Activated T-cell treated with anti-CD3 and anti-CD28 coated beads, Interleukin-2, amount 50 U/mL, for 72 hours (primary cell): ENCODE measurements at places on chromosomes 12 and 14. TPM values are rescaled to one million over a fixed set of nuclear protein-coding genes. Genes with fewer than 3 reads are reported as not detected.

The CPNE6 gene
- total RNA-seq, result 0.14 TPM

The NGB gene
- total RNA-seq, result not detected

The FSCB gene
- total RNA-seq, result not detected

The CYP46A1 gene
- total RNA-seq, result 0.09 TPM

The SLC8A3 gene
- total RNA-seq, result 0.55 TPM

The CALM1 gene
- total RNA-seq, result 489 TPM

The CHST11 gene
- total RNA-seq, result 57.7 TPM

The SLC39A2 gene
- total RNA-seq, result 0.58 TPM

The SLC6A13 gene
- 2.6 TPM for total RNA-seq

The MYH6 gene
- 0.65 TPM for total RNA-seq

The PCK2 gene
- total RNA-seq, result 161 TPM

The RBP5 gene
- not detected for total RNA-seq

The PPM1A gene
- 62.9 TPM for total RNA-seq

The C12orf54 gene
- total RNA-seq, result not detected

The SYCP3 gene
- 0.91 TPM for total RNA-seq

The RNF212B gene
- not detected for total RNA-seq

The GSKIP gene
- 22.6 TPM for total RNA-seq

The OVCH1 gene
- not detected for total RNA-seq

The RDH12 gene
- not detected for total RNA-seq

The MYBPC1 gene
- not detected for total RNA-seq

The TROAP gene
- total RNA-seq, result 63.8 TPM

The KLHL33 gene
- total RNA-seq, result 0.29 TPM

The MMP14 gene
- total RNA-seq, result 1.4 TPM

The LMNTD1 gene
- total RNA-seq, result not detected

The KCNJ8 gene
- total RNA-seq, result not detected

The CSRP2 gene
- 0.65 TPM for total RNA-seq

The CFAP73 gene
- 2.0 TPM for total RNA-seq

The ERP27 gene
- 3.8 TPM for total RNA-seq

The CPSF2 gene
- 72.1 TPM for total RNA-seq

The RIMBP2 gene
- not detected for total RNA-seq

The MPHOSPH9 gene
- total RNA-seq, result 121 TPM

The MSRB3 gene
- total RNA-seq, result 0.24 TPM

The DPF3 gene
- 0.62 TPM for total RNA-seq

The SMIM41 gene
- not detected for total RNA-seq

The KRT73 gene
- 1.3 TPM for total RNA-seq

The EXOC3L4 gene
- not detected for total RNA-seq
